ENCODE measurements at places on chromosomes 11 and 22.

DNA sequence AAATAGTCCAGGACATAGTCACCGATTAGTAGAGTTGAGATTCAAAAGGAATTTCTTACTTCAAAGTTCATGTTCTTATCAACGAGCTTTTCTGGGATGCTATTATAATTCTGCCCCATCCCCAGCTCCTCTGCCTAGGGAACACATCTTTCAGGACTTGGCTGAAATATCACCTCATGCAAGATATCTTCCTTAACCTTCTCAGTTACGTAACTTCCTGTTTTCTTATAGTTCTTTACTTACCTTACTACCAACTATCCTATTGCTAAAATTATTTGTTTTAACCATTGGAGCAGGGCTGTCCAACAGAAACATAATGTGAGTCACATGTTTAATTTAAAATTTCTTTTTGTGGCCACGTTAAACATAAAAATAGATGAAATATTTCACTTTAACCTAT is 2.3 kb downstream of the NARS2 start:
- no peak for DNase-seq

DNA sequence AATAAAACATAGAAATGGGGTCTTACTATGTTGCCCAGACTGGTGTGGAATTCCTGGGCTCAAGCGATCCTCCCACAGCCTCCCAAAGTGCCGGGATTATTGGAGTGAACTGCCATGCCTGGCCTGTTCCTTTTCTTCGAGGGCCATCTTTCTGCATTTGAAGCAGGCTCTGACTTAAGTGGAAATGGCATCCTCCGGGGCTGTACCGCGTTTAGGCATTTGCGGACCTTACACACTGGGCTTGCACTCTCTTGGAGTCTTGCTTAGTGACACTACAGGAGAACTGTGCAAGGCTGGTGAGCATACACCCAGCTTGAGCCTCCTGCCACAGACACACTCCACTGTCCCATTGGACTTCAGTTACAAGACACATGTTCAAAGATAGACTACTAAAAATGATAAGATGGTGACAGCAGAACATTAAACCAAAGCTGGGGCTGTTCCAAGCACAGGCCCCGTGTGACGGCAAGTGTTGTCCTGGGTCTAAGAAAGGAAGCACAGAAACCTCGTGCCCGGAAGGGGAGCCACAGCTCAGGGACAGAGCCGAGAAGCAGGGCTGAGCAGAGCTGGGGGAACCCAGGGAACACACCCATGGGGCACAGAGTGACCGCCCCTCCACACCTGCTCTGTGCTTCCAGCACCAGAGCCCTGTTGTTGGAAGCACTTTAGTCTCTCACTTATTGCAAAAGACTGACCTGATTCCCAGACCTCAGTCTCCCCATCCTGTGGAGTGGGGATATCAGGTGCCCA is 59.0 kb upstream of the SHANK2 start:
- no peak for DNase-seq

DNA sequence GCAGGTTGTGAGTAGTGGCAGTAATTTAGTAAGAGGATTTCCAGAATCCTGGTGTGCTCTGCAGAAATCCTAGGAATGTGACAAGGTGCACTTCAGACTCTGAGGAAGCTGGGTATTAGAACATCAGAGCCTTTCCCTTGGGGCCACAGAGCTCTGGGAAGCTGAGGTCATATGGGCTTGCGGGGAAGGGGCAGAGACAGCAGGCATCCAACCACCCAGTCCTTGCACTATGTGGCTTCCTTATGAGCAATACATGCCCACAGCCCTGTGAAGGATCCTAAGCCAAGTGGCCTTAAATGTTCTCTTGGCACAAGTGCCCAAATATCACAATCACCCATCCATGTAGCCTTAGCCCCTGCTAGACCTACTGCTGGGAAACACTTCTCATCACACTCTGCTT is 46.2 kb downstream of the P4HA3 start:
- no peak for DNase-seq

DNA sequence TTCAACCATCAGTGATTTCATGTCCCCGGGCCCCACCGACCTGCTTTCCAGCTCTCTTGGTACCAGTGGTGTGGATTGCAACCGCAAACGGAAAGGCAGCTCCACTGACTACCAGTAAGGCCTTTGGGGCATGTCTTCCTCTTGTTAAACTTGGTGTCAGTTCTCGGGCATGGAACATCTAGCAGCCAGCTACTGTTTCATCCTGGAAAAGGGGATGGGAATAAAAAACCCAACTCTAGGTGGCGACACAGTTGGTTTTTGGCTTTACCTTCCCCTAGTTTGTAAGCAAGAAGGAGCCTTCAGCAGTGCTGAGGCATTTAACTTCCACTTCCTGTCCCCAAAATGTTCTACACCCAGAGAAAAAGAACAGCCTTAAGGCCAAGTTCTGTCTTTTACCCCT is 76.7 kb downstream of the BMAL1 start:
- DNase-seq, result no peak

DNA sequence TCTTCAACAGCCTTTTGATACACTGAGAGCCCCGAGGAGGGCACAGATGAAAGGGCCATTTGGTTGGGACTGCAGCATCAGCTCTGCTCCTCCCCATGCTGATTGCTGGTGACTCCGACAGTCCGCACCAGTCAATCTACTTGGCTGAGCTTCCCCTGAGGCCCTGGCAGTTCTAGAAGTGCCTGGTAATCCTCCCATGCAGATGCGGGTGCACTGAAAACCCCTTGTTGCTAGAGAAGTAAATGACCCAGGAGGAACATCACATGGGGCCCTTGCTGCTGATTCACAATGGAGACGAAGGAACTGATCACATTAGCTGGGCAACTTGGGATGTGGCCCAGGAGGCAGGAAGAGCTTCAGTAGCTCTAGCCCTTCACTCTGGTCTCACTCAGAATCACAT is 35.2 kb upstream of the RIC3 start:
- DNase-seq, result no peak

GRCh38 chr11:85766721-85767161 is 44.2 kb downstream of the SYTL2 start:
- no peak for DNase-seq
